Stimulated activated CD8-positive, alpha-beta memory T cell treated with anti-CD3 and anti-CD28 coated beads, Interleukin-7, amount 100 ng/mL, for 1 hour (primary cell): ENCODE measurements at places on chromosomes 12 and 14.

GRCh38 chr12:22527999-22528398, 16.3 kb downstream of the C2CD5 start:
- no peak for DNase-seq

- no peak for DNase-seq
Observed at GRCh38 chr12:53196486-53196885, 10.6 kb downstream of the ITGB7 start.

DNA sequence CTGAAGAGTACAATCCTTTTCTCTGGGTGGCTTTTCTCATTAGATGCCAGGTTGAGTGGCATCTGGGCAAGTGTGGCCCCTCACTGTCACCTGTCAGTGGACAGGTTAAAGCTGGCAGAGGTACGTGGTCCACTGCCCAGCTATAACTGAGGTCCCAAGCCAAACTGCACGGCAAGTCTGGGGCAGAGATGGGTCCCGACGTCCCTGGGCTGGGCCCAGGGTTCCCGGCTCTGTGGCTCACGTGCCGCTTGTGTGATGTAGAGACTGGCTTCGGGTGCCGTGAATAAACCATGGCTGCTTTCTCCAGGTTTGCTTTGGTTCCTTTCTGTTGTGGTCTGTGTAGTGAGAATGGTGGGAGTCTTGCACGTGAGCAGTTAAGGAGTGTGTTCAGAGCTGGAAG, 77.7 kb downstream of the WDR20 start:
- no peak for DNase-seq

GRCh38 chr14:63848890-63849289, 3.9 kb upstream of the SYNE2 start:
- DNase-seq: no peak

DNA sequence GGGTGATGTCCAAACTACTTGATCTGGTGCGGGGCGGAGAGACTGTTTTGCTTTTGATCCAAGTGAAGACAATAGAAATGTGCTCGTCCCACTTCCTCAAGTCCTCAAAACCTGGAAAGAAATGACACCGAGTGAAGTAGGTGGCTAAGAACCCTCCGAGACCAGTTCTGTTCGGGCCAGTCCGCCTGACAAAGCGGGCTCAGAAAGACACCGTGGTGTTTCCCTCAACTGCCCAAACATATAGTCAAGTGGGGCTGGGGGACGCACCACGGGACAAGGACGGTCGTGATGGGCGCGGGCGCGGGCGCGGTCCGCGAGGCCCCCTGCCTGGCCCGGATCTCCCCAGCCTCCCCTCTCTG, 1.6 kb downstream of the PHLDA1 start:
- no peak for DNase-seq

GRCh38 chr14:81430235-81430634, 30.1 kb upstream of the STON2 start:
- DNase-seq: no peak

GRCh38 chr12:107635139-107635538, 50.5 kb upstream of the PWP1 start:
- no peak for DNase-seq

- DNase-seq: no peak
Observed at GRCh38 chr14:53519137-53519536, 366.0 kb upstream of the DDHD1 start.

GRCh38 chr12:119683816-119684215, 15.9 kb downstream of the PRKAB1 start:
- DNase-seq: no peak

DNA sequence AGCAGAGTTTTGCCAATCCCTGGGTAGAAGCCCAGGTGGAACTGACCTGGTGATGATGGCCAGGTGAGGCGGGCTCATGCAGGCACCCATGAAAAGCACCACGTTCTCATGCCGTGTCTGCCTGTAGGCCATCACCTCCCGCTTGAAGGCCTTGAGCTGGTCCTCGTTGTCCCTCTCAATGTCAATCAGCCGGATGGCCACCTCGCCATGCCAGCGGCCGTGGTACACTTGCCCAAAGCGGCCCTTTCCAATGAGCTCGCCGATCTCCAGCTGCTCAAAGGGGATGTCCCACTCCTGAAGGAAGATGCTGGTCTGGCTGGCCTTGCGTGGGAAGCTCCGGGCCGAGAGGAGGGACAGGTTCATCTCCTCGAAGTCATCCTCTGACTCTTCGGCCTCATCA, 163.4 kb upstream of the NOS1 start:
- no peak for DNase-seq

- DNase-seq: no peak
Observed at GRCh38 chr12:57852620-57853500, 6.3 kb upstream of the CTDSP2 start.

DNA sequence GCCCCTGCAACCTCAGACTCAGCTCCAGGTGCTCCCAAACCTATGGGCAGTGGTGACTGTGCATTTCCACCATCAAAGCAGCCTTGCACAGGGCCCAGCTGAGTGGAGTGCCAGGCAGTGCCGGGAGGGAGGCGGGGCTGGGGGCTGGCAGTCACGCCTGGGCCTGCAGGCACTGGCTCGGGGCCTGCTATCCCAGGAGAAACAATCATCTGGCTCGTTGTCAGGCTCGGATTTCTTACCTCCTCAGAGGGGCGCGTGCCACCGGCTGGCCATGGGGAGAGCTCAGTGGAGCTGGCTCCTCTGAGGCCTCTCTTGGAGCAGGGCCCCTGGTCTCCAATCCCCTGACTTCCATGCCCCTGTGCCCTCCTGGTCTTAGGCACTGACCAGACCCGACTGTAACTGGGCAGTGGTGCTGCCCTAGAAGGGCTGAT, 20.2 kb upstream of the PPP1R13B start:
- no peak for DNase-seq

DNA sequence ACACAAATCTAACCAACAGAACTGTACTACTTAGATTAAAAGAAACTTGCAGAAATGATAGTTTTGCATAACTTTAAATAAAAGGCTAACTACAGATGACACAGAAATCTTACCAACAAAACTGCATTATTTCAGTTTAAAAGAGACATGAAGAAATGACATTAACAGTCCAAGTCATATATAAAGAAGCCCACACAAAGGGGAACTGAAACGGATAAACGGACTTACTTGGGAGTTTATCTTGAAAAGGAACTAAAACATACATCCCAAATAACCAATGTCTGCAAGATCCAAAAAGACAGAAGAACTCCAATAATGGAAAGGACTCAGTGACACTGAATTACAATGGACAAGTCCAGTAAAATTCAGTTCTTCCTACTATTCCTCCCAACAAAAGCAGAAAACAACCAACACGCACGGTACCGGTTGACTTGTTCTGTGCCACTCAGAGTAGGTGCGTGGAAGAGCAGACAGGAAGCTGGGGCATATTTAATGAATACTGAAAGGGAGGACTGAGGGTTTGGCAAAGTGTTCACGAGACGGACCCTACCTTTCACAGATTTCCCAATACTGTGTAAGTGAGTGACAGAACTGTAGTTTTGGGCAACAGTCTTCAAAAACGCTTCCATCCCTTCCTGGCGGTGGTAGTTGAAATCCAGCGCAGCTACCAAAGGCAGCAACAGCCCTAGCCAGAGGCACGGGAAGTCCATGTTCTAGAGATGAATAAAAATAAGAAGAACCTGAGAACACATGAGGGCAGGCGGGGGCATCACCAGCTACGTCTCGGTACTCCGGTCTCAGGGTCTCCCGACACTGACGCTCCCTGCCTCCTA, 627 bp downstream of the CPM start:
- no peak for DNase-seq

DNA sequence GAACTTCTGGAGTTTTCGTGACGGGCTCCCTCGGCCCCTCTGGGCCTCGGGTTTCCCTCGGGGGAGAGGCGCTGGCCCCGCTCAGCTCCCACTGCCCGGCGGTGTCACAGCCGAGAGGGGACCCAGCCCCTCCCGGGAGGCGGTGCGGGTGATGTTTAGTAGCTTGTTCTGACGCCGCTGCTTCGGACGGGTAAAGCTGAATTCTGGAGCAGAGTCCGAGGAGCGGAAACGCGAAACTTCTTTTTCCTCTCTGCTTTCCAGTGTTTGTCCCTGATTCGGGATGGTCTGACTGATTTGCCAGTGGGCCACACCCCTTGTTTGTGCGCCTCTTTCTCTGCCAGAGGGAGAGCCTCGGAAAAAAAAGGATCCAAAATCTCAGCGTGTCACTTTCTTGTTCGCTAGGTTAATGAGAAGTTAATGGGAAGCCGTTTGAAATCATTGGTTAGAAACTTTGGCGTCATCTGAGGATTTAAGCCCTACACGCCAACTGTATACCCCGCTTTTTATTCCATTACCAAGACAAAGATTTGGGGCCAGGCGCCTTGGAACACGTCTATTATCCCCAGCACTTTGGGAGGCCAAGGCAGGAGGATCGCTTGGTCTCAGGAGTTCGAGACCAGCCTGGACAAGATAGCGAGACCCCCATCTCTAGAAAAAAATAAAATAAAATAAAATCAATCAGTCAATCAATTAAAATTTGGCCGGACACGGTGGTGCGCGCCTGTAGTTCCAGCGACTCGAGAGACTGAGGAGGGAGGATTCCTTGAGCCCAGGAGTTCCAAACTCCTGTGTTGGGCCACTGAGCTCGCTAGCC, 756 bp downstream of the TULP3 start:
- DNase-seq: no peak

DNA sequence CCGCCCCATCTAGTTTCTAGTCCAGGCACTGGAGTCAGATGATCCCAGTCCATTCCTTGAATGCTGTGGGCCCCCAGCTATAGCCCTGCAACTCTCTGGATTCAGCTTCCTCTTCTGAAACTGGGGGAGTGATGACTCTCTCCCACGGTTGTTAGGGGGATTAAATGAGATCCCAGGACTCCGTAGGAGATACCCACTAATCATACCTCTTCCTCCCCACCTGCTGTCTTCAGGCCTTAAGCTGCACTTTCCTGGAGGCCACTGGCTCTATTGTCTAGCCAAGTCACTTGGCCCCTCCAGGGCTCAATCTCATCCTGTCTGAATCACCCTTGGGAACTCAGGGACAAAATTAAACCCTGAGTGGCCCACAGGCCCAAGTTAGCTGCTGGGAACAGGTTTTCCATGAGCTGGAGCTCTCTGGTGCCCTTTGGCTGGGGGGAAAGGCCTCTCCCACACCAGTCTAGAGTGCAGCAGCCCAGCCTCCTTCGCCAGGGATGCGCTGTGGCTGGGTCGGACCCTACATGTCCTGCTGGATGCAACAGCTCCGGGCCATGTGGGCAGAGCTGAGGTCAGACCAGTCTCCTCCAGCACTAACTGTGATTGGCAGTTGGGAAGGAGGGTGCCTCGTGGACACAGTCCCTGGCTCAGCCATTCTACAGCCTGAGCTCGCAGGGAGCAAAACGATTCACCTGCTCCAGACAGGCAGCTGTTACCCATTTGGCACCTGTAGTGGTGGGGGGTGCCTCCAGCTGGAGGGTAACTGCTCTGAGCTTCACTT, 6.0 kb upstream of the ASB2 start:
- DNase-seq: no peak

DNA sequence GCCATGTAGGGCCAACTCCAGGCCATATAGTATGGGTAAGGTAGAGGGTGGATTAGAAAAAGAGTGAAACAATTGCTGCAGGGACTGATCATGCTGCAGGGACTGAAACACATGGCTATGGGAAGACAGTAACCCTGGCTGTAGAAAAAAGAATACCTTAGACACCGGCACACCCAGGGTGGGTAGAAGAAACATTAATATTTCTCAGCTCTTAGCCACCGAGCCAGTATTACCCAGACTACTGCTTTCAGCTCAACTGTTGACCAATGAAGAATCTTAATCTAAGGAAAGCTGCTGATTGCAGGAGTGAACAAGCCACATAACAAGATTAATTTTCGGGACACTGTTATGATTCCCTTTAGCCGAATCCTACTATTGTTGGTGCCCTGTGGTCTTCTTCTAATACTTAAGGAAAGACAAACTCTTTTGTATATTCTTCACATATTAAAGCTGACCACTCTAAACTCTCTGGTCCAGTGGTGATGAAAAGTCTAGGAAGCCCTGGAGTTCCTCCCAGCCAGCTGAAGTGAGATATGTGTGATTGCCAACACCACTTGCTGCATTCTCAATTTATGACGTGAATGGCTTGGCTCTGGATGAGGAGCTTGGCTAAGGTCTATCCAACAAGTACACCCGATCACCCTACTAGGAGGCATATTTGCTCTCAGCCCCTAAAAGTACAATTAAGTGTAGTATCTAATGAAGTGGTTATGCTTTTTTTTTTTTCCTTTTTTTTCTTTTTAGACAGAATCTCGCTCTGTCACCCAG, 69.2 kb downstream of the NOVA1 start:
- no peak for DNase-seq

DNA sequence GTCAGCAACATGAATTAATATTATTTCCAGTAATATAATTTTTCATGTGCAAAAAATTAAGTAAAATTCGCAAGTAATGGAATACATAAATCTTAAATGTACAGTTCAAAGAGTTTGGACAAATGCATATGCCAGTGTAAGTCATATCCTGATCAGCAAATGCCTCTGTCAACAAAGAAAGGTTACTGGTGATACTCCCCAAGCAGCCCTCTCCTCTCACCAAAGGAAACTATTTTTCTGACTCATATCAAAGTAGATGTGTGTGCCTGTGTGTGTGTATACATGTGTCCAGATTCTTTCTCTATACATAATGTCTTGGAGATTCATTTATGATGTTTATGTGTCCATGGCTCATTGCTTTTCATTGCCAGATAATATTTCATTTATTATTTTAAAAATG, 1035.0 kb downstream of the SLC16A7 start:
- DNase-seq: no peak

- no peak for DNase-seq
Observed at GRCh38 chr12:96313606-96314005, 86.6 kb downstream of the CDK17 start.

DNA sequence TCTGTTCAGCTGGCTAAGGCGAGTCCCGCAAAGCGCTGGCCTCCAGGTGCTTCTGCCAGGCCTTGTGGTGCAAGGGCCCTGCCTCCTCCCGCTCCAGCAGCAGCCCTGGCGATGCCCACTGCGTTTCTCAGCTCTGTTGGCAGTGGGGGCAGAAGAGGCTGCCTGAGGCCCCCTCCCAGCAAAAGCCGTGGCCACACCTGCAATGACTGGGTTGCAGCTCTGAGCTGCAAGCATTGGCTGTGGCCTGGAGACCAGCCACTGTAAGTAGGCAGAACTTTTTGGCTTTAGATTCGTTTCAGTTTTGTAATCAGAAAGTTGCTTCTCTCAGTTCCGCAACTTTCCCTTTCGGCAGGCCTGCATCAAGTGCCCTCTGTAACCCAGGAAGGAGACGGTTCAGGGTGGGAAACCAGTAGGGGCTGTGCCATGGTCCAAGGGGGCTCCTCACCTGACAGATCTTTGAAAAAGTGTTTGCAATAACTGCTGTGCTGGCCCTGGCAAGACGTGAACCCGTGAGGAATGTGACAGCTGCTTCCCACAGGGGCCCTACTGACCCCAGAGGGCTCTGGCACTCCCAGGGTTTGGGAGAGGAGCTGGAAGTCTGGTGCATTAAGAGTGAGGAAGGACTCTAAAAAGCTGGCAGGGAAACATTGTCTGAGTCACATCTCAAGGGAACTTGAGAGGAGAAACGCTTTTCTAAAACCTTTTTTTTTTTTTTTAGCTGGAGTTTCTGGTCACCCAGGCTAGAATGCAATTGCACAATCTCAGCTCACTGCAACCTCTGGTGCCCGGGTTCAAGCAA, 54.5 kb upstream of the MAX start:
- no peak for DNase-seq
